AG20443 (cell line): ENCODE measurements at places on chromosomes 1 and 21.

GRCh38 chr1:244209955-244210354, 158.9 kb downstream of the ZBTB18 start:
- no peak for DNase-seq

DNA sequence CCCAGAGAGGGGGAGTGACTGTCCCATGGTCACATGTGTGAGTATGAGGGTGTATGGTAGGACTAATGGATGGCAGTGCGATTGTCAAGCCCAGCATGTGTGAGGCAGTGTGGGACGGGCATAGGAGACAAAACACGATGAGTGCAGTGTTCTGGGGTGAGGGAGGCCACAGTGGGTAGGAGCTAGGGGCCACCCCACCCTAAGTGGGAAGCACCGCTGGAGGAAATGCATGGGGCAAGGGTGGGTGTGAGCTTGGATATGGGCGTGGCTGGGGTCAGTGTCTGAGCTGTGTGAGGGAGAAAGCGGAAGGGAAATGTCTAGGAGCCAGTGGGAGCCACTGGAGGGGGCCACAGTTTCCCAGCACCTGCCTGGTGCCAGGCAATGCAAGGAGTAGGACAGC, 56.5 kb downstream of the FOXO6 start:
- no peak for DNase-seq

GRCh38 chr1:65704318-65704717, 88.4 kb upstream of the PDE4B start:
- no peak for DNase-seq

GRCh38 chr1:234544087-234544579, 65.2 kb upstream of the TARBP1 start:
- DNase-seq, result peak; percentile 67

DNA sequence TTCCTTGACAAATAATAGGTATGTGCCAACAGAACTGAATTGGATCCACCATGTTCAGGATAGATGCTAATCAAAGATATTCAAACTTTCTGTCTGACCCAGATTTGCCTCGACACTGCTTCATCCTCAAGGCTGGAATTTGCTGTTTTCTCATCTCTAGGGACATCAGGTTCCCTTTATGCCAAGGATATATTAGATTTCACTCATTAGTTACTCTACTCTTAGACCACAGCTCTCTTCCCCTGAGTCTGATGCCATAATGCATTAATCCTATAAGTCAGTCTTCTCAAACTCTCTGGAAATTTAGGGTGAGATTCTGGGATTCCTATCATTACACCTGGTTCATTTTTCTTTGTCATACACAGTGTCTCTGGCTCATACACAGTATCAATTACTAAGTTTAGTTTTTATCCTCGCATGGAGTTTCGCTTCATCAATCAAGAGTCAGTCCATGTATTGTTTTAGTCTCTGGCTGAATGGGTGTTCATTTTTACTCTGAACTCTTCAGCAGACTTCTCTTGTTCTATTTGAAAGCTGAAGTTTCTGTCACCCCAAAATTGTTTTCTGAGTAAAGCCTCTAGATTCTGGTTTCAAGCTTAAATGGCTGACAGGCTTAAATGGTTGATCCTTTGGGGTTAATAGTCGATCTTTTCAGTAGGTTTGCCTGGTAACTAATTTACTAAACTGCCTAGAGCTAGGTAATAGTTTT, 9.3 kb upstream of the DCAF6 start:
- DNase-seq, result no peak

GRCh38 chr1:182995894-182996293, 27.3 kb upstream of the LAMC1 start:
- DNase-seq, result no peak

DNA sequence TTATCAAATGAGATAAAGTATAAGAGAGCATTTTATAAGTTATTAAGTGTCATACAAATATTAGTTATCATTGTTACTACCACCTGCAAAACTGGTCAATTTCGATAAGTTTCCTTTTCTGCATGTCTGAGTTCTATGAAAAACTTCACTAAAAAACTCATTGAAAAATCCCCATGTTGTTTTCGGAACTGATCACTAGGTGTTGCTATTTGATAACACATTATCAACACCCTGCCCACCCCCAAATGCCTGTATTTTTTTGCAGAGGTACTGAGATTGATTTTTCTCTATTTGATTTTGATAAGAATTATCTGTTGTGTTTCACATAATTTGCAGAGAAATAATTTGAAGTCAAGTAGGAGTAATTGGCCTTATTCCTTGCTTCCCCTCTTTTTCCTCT, 22.1 kb upstream of the DISP1 start:
- DNase-seq, result peak; percentile 58

DNA sequence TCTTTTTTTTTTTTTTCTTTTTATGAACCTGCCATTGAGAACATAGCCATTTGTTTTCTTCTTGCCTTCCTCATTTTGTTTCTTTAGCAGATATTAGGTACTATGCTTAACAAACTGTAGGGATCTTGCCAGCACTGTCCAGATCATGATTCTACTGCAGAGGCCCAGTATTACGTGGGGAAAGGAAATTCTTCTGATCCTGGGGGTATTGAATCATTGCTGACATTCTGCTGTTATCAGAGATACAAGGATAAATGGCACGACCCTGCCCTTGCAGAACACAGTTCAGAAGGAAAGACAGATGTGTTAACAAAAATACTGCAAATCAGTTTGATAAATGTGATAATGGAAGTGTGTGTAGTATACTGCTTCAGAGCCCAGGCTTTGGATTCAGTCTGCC, 56.2 kb downstream of the BTBD8 start:
- DNase-seq, result no peak

- DNase-seq, result no peak
Measured at GRCh38 chr1:42817440-42817767, 207 bp upstream of the SVBP start.

- peak; percentile 20 for DNase-seq
Measured at GRCh38 chr1:100249155-100249536, 488 bp downstream of the DBT start.

DNA sequence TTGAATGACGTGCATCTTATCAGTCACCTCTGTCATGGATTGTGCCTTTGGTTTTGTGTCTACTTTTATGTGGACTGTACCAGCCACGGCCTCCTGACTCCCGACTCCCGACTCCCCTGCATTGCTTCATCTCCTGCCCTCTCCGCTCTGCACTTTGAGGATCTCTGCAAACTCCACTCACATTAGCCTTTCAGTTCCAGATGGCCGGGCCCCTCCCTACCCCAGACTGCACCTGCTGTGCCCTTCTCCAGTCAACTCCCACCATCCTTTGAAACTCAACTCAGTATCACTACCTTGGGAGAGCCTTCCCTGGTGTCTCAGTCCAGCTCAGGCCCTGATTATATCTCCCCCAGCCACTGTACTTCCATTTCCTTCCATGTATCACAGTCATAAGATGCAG, 71.4 kb downstream of the MDM4 start:
- no peak for DNase-seq

DNA sequence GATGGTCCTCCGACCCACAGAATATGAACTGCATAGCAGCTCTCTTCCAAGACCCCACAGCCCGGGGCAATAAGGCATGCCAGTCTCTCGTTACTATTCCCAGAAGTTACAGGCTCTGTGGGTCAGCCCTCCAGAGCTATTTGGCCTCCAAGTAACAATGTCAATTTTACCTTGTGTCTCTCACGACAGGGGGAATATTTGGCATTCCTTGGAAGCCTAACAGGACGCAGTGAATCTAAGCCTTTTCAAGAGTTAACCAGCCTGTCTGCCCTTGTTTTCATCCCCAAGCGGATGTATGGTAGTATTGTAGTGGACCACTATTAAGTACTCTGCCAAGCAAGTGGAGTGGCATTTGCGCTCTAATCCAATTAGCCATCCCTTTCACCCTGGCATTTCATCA, 24.4 kb upstream of the GNG4 start:
- no peak for DNase-seq

- no peak for DNase-seq
Measured at GRCh38 chr1:186636786-186637185, 43.4 kb downstream of the PTGS2 start.

GRCh38 chr1:223611936-223612335, 53.6 kb downstream of the CAPN8 start:
- DNase-seq, result no peak

GRCh38 chr1:90717356-90717664, 208 bp upstream of the BARHL2 start:
- DNase-seq, result no peak

GRCh38 chr1:239706245-239706892, 320.0 kb downstream of the CHRM3 start:
- no peak for DNase-seq

- DNase-seq, result no peak
Measured at GRCh38 chr21:19468991-19469715, 1065.6 kb upstream of the TMPRSS15 start.

DNA sequence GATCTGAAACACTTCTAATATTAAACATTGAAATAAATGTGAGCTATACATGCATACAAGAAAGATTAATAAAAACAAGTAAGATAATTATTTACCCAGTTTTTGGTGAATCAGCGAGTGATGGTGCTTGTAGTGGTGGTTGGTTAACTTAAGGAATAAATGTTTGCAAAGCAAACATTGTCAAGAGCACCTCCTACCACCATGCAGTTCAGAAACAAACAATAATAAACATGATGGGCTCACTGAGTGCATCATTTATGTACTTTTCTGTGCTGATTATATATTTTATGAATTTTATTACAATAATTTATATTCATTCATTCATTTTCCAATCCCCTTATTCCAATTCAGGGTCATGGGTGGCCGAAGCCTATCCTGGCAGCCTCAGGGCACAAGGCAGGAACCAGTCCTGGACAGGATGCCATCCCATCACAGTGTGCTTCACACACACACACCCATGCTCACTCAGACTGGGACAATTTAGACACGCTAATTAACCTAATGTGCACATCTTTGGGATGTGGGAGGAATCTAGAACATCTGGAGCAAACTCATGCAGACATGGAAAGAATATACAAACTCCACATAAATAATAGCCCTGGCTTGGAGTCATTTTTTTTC, 57.8 kb downstream of the ZMYM4 start:
- DNase-seq, result no peak

GRCh38 chr21:45827302-45827692, 154.3 kb upstream of the COL6A1 start:
- DNase-seq, result no peak

DNA sequence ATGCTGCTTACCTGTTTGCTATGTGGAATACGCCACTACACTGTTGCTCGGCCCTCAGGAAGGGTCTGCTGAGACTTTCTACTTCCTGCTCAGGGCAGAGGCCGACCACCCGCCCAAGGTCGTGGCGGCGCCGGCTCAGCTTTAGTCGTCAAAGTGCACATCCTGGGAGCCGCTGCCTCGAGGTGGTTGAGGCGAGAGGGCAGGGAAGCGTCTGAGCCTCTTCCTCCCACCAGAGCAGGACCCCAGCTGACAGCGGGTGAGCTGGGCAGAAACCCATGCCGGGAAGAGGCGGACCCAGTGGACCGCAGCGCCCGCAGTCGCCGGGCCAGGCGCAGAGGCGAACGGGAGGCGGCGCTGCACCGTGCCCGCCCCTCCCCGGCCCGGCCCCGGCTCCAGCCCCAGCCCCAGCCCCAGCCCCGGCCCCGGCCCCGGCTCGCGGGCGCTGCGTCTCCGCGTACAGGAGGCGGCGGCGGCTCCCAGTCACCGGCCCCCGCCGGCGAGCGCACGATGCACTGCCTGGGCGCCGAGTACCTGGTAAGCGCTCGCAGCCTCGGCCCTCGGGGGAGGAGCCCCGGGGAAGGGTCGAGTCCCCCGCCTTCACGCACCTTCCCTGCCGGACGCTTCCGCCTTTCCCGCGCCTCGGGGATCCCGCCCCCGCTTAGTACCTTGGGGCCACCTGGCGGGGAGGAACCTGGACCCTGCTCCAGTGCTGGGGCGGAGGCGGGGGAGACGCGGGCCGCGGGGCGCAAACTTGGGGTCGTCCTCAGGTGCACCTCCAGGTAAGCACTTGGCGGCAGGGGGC, at the start of gene SLC44A3:
SLC44A3 (plus strand) TSS at position 413 of the 802 bp plus-strand sequence; CDS start at position 508, 95 bp downstream.
- DNase-seq, result peak; percentile 87

GRCh38 chr1:43436371-43436770, 17.4 kb downstream of the HYI start:
- no peak for DNase-seq

DNA sequence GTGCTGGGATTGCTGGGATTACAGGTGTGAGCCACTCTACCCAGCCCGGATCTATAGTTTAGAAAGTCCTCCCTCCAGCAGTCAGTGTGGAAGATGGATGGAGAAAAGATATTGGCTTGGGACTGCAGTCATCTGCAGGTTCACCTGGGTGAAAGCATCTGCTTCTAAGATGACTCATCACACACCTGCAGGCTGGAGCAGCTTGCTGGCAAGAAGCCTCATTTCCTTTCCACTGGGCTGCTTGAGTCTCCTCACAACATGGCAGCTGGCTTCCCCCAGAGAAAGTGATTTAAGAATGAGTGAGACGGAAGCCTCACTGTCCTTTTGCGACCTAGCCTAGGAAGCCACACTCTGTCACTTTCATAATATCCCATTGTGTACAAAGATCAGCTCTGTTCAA, 50.0 kb downstream of the FOXO6 start:
- DNase-seq, result no peak

DNA sequence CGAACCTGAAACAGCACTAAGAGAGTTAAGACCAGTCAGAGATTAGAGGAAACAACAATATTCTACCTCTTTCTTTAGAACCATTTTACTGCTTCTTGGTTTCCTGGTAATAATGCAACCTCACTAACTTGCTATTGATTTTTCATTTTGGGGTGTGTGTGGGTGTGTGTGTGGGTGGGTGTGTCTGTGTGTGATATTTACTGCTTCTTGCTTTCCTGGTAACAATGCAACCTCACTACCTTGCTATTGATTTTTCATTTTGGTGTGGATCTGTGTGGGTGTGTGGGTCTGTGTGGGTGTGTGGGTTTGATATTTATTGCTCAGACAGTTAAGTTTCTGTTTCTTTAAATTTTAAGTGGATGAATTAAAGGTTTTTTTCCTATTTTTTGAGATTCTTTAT, 208.8 kb downstream of the LRRC7 start:
- DNase-seq, result no peak

DNA sequence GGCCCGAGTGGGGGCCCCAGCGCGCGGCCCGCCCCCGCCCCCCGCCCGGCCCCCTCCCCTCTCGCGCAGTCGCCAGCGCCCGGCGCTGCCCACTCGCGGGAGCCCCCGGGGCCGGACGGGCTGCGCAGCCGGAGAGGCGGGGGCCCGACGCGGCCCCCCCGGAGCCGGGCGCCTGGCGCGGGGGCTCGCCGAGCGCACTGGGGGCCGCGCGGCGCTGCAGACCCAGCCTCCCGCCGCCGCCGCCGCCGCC, 146 bp upstream of the ZNF362 start:
- DNase-seq, result no peak

DNA sequence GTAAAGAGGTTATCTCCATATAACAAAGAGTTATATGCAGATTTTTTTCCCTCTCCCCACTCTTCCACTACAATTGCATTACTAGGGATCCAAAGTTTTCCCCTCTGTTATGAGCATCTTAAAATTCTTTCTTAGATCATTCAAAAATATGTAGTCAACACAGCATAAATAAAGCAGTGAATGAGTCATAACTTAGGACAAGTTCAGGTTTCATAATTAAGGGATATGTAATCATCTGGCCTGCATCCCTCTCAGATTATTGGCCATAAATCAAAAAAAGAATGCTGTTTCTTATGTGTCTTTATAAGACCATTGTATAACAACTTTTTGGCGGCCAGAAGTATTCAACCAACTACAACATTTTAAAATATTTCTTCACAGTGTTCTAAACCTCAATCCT, 1526.1 kb downstream of the KCNT2 start:
- DNase-seq, result no peak
